ENCODE measurements at places on chromosomes 2 and 18. TPM values are rescaled to one million over a fixed set of nuclear protein-coding genes. Genes with fewer than 3 reads are reported as not detected.

Gene ANKRD62
- not detected for total RNA-seq

Gene MPP4
- total RNA-seq: not detected

Gene TMEM169
- total RNA-seq: 1.6 TPM

Gene LIPG
- total RNA-seq: not detected

Gene UGT1A10
- total RNA-seq: not detected

Gene SNORC
- 4.0 TPM for total RNA-seq

Data from activated T-cell treated with anti-CD3 and anti-CD28 coated beads, Interleukin-2, amount 50 U/mL, for 72 hours (primary cell).